T-helper 17 cell (primary cell): ENCODE measurements at places on chromosomes 11 and 22. TPM values are rescaled to one million over a fixed set of nuclear protein-coding genes. Genes with fewer than 3 reads are reported as not detected.

The P2RY2 gene
- total RNA-seq = 0.29 TPM

- peaks cover 11% of the 10 kb centered on the region for H3K36me3 ChIP-seq
- peaks cover 47% of the 10 kb centered on the region for H3K27me3 ChIP-seq
- no peak for DNase-seq
- no peaks in the 10 kb centered on the region for H3K4me1 ChIP-seq
These were observed 12.6 kb downstream of the INSC start for GRCh38 chr11:15127341-15127740.

The MYBPC3 gene
- not detected for total RNA-seq

- H3K27me3 ChIP-seq = peaks cover 47% of the 10 kb centered on the region
- no peak overlapping the region for H3K27ac ChIP-seq
- no peak for DNase-seq
- H3K4me3 ChIP-seq = no peak overlapping the region
- H3K4me1 ChIP-seq = no peaks in the 10 kb centered on the region
These were observed 113.0 kb upstream of the FGF3 start for GRCh38 chr11:69931994-69932910.

The OR5B21 gene
- total RNA-seq = 0.32 TPM

DNA sequence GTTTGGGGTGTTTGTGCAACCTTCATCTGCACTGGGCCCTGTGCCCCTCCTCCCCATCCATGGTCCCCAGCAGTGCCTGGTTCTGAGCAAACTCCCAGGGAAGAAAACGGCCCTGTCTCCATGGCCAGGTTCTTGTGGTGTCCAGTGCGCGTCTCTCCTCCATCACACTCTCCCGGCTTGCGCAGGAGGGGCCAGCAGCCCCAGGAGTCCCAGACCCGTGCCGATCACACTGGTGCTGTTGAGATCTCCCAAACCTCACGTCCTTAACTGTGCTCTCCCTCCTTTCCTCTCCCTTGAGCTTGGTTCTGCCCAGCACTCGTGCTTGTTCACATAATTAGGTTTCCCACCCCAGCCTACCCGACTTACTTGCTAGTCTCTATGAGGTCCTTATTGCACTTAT, 10.9 kb upstream of the GRK2 start:
- peak overlapping the region; percentile 81 for H3K27ac ChIP-seq
- H3K36me3 ChIP-seq = peaks cover 7% of the 10 kb centered on the region
- no peak for DNase-seq
- peak overlapping the region; percentile 77 for H3K4me3 ChIP-seq
- no peaks in the 10 kb centered on the region for H3K27me3 ChIP-seq

The B3GAT1 gene
- total RNA-seq = 0.17 TPM
